Astrocyte of the spinal cord (primary cell): ENCODE measurements at places on chromosomes 5 and 9.

GRCh38 chr5:131375351-131375750 lies 111.5 kb downstream of the CDC42SE2 start:
- no peak for DNase-seq

- DNase-seq, result no peak
These were observed 611.2 kb downstream of the KIF4B start for GRCh38 chr5:155624597-155625241.

DNA sequence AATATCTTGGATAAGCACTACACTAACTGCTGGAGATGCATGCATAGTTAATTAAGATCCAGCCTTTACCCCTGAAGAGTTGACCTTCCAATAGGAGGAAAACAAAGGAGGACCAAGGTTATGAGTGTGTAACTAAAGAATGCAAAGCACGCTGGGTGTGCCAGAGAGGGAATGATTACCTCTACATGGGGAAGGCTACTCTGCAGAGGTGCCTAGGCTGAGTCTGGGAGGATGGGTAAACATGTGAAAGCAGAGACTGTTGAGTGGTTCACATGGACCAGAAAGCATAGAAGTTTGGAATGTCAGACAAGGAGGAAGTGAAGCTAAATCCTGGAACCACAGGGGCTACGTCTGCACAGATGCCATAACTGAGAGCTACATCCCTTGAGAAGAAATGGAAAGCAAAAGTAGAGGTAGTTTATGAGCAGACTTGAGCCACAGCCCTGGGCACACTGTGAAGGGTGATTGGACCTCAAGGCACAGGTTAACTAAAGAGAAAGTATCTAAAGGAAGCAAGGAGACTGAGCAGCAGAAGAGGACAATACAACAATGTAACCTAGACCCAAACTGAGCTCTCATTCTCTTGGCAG lies 176.2 kb downstream of the DENND1A start:
- no peak for DNase-seq

DNA sequence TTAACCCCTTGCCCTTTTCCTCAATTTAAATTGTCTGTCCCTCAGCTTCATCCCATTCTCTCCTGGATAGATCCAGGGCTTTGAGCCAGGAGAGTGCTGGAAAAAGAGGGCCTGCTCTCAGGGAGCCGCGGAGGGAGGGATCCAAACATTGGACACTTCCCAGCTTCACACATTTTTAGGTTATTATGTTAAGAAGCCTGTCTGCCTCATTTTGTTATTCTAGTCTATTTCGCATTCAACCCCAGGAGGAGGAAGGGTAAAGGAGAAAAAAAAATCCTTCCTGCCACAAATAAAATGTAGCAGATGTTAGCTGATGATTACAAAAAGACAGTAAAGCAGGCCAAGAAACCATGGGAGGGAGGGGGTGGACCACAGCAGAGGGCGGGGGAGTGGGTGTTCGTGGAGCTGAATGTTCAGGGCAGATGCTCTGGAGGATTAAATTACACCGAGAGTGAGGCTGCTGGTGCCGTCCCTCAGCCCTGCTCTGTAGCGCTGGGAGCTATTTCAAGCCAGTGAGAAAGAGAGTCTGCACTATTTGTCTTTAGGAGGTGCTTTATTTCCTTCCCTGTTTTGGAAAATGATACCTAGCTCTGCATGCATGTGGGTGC lies 60.6 kb upstream of the ZFR start:
- peak; percentile 96 for DNase-seq

- no peak for DNase-seq
These were observed 38.3 kb upstream of the RORB start for GRCh38 chr9:74458832-74459231.

DNA sequence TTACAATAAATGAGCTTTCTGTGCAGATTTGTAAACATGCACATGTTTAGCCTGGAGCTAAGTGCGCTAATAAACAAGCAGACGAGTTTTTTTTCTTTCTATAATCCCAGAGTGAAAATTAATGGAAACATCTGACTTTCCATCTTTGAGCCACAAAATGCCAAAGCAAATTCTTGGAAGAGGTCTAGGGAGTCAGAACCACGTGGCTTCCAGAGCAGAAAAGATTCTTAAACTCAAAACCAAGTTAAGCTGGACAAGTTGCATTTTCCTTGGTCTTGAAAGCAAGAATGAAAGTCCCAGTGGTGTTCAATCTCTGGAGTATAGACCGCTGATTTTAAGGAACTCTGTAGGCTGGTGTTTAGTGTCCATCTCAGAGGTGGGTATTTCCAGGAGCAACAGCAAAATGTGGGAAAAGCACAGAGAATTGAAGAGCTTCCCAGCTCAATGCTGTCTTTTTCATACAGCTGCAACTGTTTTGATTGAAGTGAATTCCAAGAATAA lies 71.4 kb downstream of the MYO10 start:
- DNase-seq, result peak; percentile 14

- DNase-seq, result no peak
These were observed 125.1 kb upstream of the LHFPL2 start for GRCh38 chr5:78773655-78774054.
